ENCODE measurements at places on chromosomes 12 and 14.

DNA sequence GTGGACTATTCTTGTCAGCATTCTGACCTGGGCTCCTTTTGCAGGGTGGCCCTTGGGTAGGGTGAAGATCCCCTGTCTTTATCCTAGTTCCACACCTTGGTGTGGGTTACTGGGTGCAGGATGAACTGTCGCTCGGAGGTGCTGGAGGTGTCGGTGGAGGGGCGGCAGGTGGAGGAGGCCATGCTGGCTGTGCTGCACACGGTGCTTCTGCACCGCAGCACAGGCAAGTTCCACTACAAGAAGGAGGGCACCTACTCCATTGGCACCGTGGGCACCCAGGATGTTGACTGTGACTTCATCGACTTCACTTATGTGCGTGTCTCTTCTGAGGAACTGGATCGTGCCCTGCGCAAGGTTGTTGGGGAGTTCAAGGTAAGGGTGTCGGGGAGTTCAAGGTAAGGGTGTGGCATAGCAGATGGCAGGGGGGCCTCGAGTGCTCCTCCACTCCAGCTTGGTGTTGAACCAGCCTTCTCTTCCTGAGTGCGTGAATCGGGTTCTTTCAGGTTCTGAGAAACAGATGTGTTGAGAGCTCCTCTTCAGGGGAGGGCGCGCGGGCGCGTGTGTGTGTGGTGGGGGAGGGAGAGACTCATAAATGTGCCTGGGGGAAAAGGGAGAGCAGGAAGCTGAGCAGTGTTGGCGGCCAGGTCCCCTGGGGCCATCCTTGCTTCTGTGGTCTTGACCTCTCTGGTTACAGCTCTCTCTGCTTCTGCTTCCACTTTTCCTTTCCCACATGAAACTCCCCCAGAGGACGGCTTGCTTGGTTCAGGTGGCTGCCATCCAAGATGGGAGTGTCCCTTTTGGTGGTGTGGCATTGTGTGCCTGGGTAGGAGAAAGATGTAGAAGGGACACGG, 4.0 kb downstream of the ATG101 start:
- DNase-seq: no peak

DNA sequence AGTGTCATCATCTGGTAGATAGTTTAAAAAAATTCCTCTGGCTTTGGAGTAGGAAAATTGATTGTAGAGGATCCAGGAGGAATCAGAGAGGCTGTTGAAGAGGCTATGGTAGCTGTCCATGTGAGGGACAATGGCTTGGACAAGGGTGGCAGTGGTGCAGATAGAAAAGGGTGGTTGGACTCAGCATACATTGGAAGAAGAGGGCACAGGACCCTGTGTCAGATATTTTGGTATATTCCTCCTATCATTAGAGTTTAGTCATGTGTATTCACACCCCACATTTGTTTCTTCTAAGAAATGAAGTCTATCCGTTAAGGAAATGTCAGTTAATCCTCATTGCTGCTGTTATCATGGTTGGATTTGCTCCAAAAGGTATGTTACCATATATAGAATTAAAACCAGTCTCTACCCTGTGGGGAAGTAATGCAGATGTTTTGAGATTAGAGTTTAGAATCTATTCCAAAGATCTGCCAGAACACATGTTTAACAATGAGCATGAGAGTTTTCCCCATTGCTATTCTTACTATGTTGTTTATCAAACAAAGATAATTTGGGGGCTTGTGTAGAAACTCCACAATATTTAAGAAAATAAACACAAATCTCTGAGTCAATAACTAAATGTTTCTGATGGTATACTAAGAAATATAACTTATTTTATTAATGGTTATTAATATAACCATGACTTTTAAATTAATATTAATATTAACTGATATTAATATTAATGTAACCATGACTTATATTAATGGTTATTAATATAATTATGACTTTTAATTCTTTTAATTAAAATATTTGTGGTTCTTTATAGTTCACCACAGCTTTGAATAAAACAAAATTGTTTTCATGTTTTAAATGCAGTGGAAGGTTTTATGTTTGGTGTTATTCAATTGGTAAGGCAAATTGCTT, 80.9 kb downstream of the CRADD start:
- DNase-seq: no peak

GRCh38 chr12:86985298-86985697, 729.1 kb upstream of the MGAT4C start:
- DNase-seq: no peak

DNA sequence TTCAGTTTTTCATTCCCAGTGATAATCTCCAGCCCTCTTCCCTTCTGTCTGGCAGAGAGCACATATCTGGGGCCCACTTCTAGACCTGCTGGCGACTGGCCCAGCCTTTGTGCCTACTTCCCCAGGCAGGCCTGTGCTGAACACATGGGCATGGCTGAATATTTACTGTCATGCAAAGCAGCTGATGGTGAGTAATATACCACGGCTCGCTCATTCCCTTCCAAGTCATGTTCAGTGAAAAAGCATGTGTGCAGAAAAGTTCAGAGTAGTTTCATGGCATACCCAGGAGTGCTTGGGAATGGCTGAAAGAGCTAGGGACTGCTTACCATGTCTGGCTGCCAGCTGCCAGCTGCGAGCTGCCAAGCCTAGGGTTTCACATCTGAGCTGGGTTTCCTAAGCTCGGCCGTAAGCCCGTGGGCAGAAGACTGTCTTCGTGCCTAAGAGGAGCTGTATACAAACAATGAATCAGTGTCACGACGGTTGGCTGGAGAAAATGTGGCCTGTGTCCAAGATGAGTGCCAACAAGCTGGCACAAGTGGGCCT, 179.9 kb upstream of the PELI2 start:
- DNase-seq: peak; percentile 24

DNA sequence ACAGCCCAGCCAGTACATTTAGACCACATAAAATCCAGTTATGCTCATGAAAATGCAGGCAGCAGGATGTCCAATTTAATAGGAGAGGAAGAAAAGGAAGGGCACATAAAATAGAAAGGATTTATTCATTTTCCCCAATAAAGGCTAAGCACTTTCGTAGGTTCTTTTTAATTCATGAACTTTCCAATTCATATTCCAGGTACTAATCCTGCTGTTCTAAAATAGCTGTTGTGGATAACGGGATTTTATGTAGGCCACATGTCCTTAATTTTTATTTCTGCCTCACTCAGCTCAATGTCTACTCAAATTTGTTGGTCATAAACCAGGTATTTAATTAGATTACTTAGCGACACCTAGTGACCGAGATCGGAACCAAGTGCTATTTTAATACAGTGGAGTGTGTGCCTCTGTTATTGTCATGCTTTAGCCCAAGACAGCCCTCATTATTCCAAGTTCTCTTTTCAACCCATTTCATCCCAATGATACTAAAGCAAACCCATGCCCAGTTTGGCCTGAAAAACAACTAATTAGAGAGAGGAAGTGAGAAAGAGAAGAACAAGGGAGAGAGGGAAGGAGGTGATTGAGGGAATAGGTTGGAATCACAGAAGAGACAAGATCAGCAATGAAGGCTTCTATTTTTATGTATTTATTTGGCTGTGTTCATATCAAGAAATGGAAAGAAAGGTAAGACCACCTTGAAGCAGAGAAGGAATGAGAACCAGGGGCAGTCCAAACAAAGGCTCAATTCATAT, 45.9 kb upstream of the IFNG-AS1 start:
- DNase-seq: peak; percentile 51

GRCh38 chr12:13206560-13206897, 10.0 kb downstream of the EMP1 start:
- no peak for DNase-seq

DNA sequence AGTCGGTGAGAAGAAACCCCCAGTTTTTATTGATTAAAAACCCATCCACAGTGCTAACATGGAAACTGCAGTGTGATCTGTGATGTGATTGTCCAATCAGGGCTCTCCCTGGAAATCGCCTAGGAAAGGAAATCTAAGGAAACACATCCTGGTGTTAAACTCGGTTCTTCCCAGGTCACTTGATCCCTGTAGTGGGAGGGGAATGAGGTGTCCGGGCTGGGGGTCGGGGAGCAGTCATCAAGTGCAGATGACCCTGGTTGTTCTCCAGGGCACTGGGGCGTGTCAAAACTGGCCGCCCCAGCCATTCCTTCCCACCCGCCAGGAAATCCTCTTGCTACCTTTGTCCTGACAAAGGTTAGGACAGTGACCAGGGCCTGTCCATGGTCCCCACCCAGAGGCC, 20.8 kb downstream of the RAB35 start:
- DNase-seq: no peak

- no peak for DNase-seq
Observed at GRCh38 chr12:66516133-66516532, 162.7 kb downstream of the GRIP1 start.

DNA sequence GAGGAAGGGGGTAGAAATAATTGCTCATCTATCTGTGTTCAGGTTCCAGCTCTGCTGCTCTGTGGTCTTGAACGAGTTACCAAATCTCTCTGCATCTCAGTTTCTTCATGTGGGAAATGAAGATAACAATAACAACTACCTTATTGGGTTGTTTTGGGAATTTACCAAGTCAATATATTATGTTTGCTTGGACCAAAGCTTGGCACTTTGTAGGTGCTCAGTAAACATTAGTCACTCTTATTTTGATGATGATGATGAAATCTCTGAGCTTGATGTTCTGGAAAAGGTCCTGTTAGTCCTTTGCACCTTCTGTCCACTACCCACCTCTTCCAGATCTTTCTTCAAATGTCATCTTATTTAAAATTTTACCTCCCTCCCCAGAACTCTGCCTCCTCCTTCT, 15.9 kb downstream of the RPH3A start:
- DNase-seq: no peak

GRCh38 chr12:88509851-88510250, 70.4 kb downstream of the KITLG start:
- DNase-seq: no peak

DNA sequence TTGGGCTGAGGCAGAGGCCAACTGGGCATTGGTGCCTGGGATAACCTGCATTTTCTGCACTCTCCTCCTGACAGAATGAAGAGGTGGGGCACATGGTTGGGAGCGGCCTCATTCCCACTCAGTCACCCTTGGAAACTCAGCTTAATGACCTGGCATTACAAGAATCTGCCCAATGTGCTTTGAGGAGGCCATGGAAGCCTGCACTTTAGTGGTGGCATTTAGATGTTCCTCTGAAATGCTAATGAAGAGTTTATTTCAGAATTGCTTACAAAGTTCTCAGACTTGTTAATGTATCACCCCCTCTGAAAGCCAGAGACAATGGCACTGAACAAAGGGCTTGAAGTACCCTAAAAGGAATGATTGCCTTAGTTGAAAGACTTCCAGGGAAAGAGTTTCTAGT, 71.4 kb upstream of the PARP11 start:
- no peak for DNase-seq

GRCh38 chr14:43898687-43899086, 608.4 kb downstream of the FSCB start:
- DNase-seq: no peak

- no peak for DNase-seq
Observed at GRCh38 chr12:88810806-88811205, 230.5 kb upstream of the KITLG start.

GRCh38 chr12:76545486-76545885, 14.1 kb downstream of the OSBPL8 start:
- no peak for DNase-seq

GRCh38 chr14:53432378-53432802, 279.3 kb upstream of the DDHD1 start:
- peak; percentile 17 for DNase-seq

DNA sequence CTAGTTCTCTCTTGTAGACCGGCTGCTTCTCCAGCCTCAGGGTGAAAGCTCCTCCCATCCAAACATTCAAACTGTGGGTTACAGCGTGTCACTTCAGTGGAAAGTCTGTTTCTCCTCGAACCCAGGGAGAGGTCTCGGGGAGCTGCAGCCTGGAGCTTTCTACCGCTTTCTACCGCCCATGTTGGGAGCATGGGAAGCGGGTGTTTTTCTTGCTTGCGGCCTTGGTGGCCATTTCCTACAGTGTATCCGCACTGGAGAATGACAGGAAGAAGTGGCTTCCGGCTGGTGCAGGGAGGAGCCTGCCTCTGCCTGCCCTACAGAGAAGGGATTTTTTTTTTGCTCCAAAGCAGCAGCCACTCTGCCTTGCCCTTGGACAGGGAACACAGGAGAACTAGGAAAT, 21.2 kb downstream of the ZFP36L1 start:
- no peak for DNase-seq

GRCh38 chr12:126676434-126676833, 1590.5 kb upstream of the TMEM132C start:
- DNase-seq: no peak

DNA sequence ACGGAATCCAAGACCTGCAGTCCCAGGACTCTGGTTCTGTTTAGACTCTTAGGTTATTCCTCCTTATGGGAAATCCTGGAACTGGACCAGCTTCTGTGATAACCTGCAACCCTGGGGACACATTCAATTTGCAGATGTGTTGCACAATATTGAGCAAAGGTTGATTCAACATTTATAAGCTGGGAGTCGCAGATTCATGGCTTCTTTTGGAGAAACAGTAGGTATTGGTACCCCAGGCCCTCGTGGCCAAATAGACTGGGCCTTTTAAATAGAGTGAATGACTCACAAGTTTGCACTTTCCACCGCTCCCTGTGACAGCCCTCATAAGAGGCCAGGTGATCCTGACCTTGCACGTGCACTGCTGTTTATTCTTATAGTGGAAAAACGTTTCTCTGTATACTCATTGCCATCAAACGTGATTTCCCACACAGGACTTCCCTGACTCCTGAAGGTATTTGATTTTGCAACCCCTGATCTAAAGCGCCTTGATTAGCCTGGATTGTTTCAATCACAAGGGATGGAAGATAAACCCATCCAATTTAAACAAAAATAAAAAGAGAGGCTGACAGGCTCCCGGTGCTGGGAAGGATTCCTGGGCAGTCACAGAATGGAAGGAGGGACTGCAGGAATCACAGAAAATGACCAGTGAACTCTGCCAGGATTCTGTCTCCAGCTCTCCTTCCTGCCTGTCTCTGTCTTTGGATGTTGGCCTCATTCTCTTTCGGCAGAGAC, 98.0 kb downstream of the VCPKMT start:
- DNase-seq: no peak

Data from AG09309 (cell line).